NCI-H187 (cell line): ENCODE measurements at places on chromosomes 5 and 9.

- no peak for DNase-seq
These were observed 338.6 kb upstream of the TNC start for GRCh38 chr9:115456515-115456914.

GRCh38 chr9:21591221-21592062 is 109.3 kb upstream of the IFNE start:
- DNase-seq = no peak

DNA sequence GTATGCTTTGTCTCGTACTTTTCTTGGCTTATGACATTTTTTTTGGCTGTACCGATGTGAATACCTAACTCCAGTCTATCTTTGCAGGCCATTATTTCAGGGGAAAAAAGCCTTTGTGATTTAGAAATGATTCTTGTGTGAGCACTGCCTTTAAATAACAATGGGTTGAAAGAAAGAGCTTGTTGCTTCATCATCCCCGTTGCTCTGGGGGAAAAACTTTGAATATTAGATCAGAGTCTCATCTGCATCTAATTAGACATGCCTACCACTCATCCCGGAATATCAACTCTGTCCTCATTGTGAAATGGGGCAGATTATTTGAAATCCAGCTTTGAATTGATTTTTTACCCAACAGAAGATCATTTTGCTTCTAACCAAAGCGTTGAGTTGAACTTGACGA is 13.5 kb downstream of the CXCL14 start:
- DNase-seq = no peak

DNA sequence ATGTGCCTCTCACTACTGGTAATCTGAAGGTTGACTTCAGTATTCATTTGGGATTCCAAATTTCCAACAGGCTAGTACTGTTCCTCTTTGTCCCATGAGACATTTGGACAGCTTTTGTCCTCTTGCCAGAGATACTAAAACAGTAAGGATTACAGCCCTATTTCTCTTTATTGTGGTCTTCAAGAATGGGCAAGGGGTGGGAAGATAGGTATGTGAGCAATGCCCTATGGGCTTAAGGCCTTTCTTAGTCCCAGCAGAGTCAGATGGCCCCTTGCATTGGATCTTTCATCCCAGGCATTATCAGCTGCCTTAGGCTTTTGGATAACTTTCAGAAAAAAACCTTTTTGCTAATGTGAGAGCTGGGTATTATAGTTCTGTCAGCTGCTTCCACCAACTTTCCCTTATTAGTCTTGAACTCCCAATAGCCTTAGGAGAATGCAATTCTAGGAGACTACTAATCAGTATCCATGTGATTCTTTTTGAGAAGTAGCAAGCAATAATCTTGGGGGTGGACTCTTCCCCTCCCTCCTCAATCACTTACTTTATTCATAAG is 361.1 kb upstream of the NUDT12 start:
- no peak for DNase-seq

DNA sequence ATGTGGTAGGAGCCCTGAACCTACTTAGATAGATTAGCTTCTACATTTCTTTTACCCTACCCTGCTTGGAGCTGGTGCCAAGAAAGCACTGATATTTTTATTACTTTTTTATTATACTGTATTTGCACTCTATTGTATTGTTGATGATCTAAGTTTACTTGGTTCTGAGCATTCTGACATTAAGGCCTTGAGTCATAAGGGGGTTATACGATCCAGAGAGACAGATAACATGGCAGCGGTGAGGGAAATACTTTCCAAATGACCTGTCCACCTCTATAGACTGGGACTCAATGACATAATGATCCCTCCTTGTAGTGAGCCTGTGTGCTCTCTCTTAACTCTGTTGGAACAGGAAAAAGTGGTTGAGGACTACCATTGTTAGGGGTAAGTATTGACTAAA is 176.3 kb downstream of the MAN2A1 start:
- no peak for DNase-seq

DNA sequence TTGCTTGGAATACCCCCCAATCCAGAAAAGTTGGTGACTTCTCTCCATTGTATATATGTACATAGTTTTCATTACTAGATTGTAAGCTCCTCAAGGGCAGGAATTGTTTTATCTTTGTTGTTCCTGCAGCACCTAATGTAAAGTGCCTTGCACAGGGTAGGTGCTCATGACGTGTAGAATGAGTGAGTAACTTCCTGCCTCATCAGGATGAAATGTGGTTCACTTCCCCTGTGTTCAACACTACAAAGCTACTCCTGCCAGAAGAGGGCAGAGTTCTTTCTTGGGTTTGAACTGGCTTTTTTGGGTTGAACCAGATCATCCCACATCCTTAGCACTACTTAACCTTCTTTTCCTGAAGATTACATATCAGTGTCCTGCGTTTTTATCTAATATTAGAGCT is 23.9 kb downstream of the GTF3C4 start:
- no peak for DNase-seq

- no peak for DNase-seq
These were observed 13.3 kb downstream of the MYOZ3 start for GRCh38 chr5:150674341-150674821.

DNA sequence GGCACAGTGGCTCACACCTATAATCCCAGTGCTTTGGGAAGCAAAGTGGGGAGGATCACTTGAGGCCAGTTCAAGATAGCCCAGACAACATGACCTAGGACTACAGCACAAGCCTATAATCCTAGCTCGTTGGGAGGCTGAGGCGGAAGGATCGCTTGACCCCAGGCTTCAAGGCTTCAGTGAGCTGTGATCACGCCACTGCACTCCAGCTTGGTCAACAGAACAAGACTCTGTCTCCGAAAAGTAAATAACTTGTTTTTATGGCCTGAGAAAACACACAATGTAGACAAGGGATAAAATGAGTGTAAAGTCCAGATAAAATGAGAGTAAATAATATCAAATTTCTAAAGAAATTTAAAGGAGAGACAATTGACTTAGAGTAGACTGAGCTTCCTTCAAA is 26.3 kb downstream of the SHLD3 start:
- no peak for DNase-seq

DNA sequence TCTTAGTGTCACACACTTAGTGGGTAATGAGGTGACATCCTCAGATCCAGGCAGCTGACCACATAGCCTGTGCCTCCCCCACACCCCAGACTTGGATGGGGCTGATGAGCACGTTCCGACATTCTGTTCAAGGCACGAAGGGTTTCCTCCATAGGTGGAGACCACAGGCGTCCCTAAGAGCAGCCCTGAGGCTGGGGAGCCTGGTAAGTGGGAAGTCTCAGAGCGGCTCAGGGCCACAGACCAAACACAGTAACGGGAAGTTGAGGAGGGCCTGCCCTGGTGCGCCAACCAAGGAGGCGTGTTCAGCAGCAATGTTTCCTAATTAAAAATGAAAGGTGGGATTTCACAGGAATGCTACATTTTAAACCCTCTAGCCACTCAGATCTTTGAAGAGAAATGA is 102.3 kb upstream of the PHYKPL start:
- no peak for DNase-seq

DNA sequence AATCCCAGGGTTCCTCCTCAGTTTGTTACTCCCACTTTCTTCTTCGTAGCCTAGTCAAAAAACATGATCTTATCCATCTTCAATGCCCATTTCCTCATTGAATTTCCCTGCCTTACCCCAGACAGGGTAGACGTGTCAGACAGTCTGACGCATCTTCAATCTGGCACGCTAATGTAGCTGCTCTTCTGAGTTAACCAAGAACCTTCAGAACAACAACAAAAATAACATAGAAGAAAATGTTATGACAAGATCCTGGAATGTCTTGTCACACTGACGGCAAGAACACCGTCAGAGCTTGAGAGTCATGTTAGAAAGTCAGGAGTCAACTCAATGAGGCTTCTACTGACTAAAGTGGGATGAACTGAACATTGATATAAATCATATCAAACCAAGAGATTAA is 122.7 kb upstream of the SPDL1 start:
- no peak for DNase-seq

DNA sequence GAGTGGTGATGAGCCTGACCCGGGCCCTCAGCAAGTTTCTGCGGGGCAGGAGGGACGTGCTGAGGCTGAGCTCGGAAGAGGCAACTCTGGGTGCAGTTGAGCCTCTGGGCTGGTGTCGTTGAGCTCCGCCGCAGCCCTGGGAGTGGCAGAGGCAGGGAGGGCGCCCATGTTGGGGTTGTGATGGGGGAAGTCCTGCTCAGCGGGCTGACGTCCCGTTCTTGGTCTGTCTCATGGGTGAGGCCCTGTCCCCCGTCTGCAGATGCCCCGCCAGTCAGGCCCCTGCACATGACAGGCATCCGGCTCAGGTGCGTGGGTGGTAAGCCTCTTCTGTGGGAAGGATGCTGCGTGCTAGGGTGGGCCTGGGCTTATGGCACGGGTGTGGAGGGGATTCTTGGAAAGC is 64.3 kb downstream of the RXRA start:
- DNase-seq = no peak

GRCh38 chr9:106961623-106962022 is 98.7 kb downstream of the ZNF462 start:
- DNase-seq = no peak

GRCh38 chr9:1918622-1919021 is 96.5 kb upstream of the SMARCA2 start:
- no peak for DNase-seq

DNA sequence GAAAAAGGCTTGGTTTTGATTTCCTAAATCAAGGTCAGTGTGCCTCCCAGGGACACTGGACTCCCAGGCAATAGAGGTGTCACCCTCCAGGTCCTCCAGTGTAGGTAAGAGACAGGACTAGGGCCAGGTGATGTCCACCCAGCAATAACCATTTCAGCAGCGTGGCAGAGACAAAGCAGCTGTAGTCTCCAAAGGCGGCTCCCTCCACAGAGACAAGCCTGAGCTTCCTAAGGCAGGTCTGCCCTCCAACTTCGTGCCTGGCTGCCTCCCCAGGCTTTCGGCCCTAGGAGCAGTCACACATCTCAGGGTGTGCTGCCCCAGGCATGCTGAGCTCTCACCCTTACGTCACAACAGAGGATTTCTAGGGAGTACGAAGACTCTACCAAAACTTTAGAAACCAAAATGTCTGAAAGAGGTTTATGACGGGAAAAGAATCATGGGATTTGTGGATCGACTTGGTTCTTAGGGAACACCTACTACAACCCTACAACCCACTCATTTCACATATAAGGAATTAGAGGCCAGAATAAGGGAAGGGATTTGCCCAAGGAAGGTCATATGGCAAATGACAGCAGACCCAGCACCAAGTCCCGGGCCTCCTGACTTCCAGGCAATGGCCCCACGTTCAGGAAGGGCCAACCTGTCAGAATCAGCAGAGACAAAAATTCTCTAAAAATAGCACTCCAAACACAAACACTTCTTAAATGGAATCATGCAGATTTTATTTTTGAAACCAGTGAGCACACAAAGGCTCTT is 105.5 kb downstream of the KLHL3 start:
- DNase-seq = no peak

DNA sequence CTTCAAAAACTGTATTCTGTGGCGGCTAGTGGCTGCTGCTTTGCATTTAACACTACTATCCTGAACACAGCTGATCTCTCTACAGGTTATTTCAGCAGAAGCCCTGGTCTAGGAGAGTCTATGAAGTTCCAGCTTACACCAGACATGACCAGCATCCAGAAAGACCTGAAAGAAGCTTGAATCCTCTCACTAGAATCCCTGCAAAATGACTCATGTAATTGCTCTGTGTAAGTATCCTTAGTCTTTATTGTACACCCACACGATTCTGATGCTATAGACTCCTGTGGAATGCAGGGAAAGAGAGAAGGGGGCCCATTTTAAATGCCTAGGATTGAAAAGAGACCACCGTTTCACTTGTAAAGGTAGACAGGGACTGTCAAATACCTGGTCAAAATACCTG is 859 bp upstream of the GRIA1 start:
- no peak for DNase-seq

DNA sequence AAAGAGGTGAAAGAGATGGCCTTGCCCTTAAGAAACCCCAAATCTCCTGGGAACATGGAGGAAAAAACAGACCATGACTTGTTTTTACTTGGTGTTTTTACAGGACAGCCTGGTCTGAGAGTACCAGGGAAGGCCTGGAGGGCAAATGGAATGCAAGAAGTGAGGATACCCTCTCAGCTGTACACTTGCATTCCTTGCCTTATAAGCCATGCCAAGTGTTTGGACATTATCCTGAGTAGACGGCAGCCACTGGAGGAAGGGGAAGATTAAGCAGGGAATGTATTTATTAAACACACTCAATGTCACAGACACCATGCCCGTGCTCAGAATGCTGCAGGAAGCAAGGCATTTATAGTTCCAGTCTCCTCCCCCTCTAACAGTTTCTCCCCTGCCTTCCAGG is 581.4 kb downstream of the CDK5RAP2 start:
- DNase-seq = no peak

GRCh38 chr5:83149671-83150070 is 72.3 kb downstream of the XRCC4 start:
- DNase-seq = no peak

GRCh38 chr5:151897896-151898295 is 26.8 kb downstream of the GLRA1 start:
- no peak for DNase-seq

GRCh38 chr5:89994266-89994665 is 415.3 kb downstream of the CETN3 start:
- DNase-seq = no peak

DNA sequence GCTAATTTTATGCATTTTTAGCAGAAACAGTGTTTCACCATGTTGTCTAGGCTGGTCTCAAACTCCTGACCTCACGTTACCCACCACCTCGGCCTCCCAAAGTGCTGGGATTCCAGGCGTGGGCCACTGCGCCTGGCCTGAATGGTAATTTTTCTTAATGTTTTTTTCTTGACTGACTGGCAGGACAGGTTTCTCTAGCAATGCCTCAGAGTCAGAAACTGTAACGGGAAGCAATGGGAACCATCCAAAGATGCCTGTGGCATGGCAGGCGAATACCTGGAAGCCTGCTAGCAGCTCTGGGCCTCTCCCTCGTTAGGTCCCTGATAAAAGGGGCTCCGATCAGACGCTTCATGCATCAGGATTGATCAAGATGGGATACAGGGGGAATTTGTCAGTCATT is 639.2 kb downstream of the NR2F1-AS1 start:
- no peak for DNase-seq

- DNase-seq = no peak
These were observed 26.5 kb downstream of the AQP7 start for GRCh38 chr9:33375841-33376321.

- DNase-seq = no peak
These were observed 1.2 kb downstream of the FGF18 start for GRCh38 chr5:171420431-171421241.

DNA sequence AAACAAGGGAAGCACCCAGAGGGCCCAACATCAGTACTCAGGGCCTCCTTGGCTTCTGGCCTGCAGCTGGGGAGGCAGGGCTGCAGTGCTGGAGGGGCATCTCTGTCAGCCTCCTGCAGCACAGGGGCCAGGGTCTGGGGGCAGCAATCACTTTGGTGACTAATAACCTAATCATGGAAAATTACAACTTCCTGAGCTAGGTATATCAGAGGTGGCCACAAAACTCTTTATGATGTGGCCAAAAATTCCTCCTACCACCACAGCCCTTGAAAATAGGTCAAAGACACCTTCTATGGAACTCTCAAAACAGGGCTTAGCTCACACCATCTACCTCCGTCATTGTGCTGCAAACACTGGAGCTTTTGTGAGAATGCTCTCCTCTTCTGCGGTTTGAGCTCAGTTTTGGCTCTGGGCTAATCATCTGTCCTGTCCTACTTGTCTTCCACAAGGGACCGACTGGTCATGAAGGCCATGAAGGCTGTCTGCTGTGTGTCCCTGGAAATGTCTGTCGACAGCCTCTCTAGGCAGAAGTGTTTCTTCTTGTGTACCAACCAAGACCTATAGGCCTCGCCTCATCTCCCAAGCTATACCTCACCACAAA is 28.6 kb downstream of the CSF2 start:
- DNase-seq = no peak
